Mesenteric fat pad (tissue), 1 donor: ENCODE measurements at places on chromosomes 5 and 9. TPM values are rescaled to one million over a fixed set of nuclear protein-coding genes. Genes with fewer than 3 reads are reported as not detected.

RBM27 gene
- 12.2 TPM for total RNA-seq

DNA sequence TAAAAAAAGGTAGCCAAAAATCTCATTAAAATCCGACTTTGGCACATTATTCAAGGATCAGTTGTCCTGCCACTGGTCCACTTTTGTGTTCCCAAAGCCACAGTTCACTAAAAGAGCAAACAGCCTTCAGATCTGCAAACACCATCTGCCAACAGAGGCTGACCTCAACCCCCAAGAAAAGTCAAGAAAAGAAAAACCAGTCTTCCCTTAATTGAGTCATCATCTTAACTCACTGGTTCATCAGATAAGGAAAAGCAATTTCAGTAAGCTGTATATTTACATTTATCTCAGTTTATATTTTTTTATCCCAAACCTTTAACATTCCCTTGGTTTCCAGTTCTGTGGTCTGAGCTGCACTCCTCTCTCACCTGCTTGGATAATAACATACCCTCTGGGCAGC is 21.2 kb downstream of the RASEF start:
- DNase-seq: no peak

DNA sequence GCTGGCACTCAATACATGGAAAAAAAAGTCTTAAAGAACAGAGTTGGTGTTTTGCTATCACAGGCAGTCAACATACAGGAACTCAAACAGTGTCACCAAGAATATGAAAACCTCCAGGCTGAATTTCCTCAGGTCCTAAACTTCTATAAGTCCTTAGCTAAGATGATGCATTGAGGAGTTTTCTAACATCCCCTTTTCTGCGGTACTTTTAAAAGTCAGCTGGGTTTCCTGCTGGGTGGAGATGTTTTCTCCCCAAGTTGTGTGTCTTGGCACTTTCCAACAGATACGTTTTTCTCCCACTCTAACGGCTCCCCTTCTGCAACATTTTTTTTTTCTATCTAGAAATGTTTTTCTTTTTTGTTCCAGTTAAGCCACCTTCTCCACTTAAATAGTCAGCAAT is 244.8 kb upstream of the HAPLN1 start:
- no peak for DNase-seq

DNA sequence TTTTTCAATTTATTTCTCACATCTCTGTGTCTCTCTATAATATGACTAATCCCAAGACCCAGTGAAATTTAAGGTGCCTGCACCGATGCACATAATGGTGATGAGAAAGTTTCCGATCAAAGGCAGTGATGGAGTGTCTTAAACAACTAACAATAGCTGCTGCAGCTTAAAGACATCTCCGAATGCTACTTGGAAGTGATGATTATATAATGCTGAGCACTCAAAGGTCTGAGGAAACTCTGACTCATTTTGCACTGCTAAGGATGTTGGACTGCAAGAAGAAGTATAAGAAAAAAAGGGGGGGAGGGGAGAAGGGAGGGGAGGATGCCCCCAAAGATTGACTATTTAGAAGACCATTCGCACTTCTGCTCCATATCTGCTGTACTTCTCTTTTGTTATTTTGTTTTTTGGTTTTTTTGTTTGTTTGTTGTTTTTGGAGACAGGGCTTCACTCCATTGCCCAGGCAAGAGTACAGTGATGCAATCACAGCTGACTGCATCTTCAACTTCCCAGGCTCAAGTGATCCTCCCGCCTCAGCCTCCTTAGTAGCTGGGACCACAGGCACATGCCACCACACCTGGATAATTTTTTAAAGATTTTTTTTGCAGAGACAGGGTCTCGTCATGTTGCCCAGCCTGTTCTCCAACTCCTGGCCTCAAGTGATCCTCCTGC is 192.2 kb downstream of the HSD17B3 start:
- no peak for DNase-seq

P4HA2 gene
- total RNA-seq: 15.7 TPM

- DNase-seq: no peak
Observed at GRCh38 chr9:130284690-130285089, 19.1 kb downstream of the HMCN2 start.

DNA sequence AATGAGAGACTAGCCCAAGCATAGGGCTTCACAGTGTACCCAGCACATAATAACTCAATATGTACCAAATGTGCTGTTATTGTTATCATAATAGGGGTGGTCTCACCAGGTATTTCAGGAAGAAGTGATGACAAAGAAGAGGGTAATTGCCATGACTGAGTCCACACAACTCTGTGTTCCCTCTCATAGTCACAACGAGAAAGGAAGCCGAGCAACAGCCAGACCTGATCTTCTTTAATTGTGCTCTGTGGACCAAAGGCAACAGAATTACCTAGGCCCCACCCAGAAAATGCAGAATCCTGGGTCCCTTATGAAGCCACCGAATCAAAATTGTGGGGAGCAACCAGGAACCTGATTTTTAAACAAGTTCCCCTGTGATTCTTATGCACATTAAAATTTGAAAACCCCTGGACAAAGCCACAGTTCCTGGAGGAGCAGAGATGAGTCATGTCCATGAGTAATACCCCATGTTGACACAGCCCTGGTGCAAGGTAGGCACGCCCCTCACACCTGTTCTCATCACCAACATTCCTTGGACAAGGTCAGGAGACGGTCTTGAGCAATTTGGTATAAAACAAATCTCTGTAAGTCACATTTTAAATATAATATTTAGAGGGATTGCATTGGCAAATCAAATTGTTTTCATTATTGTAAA is 5.2 kb downstream of the FGF1 start:
- no peak for DNase-seq

DNA sequence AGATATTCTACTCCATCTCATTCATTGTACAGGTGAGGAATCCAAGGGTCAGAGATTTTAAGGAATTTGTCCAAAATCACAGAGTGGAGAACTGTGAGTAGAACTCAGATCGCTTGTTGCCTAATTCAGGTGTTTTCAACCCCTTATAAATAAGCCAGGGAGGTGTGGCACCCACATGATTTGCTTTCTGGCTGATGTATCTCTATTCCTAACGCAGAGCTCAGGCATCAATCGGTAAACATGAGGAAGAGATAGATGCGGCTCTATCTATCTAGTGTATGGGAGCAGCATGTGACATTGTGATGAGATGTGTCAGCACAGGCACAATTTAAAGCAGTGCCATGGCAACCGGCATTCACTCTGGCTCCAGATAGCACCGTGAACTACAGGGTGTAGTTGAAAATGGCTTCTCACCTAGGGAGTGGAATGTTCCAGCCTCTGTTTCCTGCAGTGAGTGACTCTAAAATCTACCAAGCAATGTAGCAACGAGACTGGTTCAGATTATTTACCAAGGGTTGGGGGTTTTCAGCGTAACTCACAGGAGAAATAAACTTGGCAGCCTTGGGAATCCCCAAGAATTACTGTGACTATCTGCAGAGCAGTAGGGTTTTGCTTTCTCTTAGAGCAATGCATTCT is 53.4 kb upstream of the SUB1 start:
- DNase-seq: peak; percentile 51

GRCh38 chr9:136853596-136854112 is 1.5 kb downstream of the MAMDC4 start:
- DNase-seq: no peak

DNA sequence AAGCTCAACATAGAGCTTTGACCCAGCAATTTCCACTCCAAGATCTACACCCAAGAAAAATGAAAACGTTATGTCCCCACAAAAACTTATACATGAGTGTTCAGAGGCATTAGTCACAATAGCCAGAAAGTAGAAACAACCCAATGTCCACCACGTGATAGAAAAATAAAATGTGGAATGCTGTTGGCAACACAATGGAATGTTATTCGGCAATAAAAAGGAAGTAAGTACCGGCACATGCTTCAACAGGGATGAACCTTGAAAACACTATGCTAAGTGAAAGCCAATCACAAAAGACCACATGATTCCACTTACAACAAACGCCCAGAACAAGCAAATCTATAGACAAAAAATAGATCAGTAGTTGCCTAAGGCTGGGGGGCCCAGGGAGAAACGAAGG is 6.0 kb downstream of the UBQLN1 start:
- no peak for DNase-seq

SPDL1 gene
- total RNA-seq: 7.0 TPM

DNA sequence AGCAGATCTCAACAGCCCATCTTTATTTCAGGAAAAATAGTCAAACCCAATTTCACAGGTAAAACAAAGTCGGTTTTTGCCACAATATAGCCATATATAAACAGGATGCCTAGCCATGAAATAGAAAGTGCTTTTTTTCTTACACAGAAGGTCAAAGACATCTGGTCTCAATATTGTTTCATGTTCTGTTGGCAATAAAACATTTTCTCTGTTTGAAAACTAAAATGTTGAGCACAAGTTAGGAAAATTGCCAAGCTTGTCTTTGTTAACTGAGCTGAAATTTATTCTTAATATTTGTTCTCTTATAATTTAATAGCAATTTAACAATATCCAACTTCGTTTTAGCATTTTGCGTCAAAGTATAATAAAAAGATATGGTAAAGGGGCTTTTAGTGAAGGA is 673.4 kb downstream of the DTWD2 start:
- no peak for DNase-seq

SAPCD2 gene
- total RNA-seq: 0.42 TPM

DNA sequence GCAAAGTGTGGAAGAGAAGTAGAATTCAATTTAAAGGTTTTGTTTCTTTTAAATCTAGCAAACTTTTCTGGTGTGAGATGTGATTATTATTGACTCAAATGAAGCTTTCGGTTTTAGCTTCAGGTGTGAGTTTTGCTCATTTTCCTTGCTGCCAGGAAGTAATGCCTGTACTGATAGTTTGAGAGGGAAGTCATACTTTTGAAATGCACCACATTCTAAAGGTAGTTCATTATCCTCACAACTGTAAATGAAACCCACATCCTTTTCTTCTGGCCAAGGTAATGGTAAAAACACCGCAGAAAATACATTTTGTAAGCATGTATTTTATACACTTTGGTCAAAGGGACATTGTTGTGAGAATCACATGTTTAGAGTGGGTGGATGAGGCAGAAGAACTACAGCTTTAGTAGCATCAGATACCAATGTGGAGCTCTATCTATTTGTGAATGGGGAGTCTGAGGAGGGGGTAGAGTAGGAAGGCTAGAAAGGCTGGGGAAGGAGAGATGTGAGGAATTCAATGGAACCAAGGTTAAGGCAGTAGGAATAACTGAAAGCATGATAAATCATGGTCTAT is 167.0 kb upstream of the CDKN2B start:
- DNase-seq: no peak

- DNase-seq: no peak
Observed at GRCh38 chr5:1737790-1738405, 61.7 kb downstream of the MRPL36 start.

DNA sequence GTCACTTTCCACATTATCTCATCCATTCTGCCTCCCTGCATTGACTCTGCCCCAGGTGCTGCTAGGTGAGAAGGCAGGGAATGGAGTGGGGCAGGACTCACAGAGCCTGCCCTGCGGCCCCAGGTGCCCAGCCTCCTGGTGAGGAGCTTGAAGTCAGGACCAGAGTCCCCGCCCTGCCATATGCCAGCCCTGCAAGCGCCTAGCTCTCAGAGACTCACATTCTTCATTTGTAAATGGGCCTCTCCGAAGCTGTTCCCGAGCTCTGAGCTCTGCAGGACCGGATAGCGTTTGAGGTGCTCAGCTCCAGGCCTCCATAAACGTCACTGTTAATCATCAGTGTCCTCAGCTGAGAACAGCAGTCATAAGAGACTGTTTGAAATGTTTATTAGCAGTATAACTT is 75.1 kb upstream of the STXBP1 start:
- DNase-seq: no peak

SPATA31E1 gene
- not detected for total RNA-seq

DNA sequence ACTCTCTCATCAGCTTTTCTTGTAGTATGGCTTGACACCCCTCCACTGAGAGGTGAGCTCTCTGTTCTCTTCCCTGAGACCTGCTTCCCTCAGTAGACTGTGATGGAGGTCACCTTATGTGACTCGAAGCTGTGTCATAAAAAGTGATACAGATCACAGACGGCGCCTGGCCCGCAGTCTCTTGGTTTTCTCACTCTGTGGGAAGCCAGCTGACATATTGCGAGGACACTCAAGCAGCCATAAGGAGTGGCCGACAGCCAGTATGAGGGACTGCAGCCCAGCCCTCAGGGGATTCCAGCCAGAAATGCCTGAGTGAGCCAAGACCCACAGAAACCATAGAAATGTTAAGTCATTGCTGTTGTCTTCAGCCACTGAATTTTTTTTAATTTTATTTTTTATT is 38.0 kb downstream of the GADD45G start:
- DNase-seq: no peak

MAT2B gene
- total RNA-seq: 34.3 TPM

UNC5A gene
- 0.29 TPM for total RNA-seq

SLC25A2 gene
- total RNA-seq: 0.61 TPM

SPINK13 gene
- total RNA-seq: not detected

- no peak for DNase-seq
Observed at GRCh38 chr5:113048931-113049330, 72.3 kb downstream of the DCP2 start.
